ENCODE measurements at places on chromosomes 4 and X.

GRCh38 chr4:153024466-153024865 is 88.3 kb downstream of the FHDC1 start:
- no peak for DNase-seq

DNA sequence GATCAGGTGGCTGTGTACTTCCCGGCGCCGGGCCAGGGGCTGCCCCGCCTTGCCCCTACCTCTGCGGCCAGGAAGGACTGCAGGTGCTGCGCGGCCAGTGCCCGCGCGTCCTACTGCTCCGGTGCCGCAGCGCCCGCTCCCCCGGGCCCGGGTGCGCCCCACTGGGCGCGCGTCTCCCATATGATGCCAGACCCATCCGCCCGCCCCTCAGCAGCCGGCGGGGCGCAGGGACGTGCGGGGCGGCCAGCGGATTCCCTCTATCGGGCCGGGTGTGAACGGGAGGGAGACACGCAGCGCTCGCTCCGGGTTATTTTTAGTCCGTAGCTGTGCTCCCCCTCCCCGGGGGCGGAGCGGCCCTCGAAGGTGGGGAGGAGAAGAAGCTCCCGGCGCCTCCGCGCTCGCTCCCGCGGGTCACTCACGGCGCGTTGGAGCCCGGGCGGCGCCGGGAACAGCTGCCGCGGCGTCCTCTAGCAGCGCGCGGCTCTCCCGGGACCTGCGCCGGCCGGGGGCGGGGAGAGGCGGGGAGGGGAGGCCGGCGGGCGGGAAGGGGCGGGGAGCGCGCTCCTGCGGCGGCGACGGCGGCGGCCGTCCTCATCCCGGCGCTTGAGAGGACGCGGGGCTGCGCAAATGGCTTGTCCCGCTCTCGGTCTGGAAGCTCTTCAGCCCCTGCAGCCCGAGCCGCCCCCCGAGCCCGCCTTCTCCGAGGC is 103.6 kb downstream of the UCHL1 start:
- peak; percentile 46 for DNase-seq

DNA sequence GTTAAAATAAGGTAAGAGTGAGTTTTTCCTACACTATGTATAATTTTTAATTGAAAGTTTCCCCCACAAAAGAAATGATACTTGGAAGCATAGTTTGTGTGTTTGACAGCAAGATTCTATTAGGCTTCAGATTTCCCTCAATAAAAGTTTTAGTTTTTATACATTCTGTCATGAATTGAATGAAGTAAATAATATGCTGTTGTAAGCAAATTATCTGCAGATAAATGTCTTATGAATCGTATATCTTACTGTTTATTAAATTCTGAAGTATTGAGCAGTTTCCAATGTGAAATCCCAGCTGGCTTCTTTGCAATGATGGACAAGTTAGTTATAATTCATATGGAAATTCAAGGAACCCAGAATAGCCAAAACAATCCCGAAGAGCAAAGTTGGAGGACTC is 33.5 kb downstream of the RS1 start:
- no peak for DNase-seq

GRCh38 chr4:152849350-152849749 is 69.6 kb downstream of the ARFIP1 start:
- no peak for DNase-seq

- DNase-seq = peak; percentile 84
These were observed 115.7 kb downstream of the PALLD start for GRCh38 chr4:168612450-168613135.

DNA sequence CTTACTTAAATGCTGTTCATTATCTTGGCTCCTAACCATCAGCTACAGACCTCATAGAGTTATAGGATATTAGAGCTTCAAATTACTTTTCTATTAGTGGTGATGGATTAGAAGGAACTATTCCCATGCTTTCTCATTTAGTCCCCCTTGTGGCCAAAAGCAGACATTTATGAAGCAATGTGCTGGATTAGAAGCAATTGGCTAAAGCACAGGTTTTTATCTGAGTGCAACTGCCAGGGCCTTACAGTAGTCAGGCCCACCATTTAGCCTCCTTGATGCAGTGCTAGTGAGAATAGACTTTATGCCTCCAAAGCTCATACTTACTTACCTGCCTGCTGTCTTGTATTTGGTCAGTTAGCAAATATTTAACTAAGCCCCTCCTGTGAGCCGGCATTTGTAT is 93.0 kb downstream of the TSPAN7 start:
- DNase-seq = peak; percentile 2

GRCh38 chrX:41923211-41923977 is at the start of gene CASK:
Gene CASK, minus strand, starts transcription at chrX:41923554. Its CDS starts 566 bp downstream, at chrX:41922988.
- DNase-seq = peak; percentile 93

DNA sequence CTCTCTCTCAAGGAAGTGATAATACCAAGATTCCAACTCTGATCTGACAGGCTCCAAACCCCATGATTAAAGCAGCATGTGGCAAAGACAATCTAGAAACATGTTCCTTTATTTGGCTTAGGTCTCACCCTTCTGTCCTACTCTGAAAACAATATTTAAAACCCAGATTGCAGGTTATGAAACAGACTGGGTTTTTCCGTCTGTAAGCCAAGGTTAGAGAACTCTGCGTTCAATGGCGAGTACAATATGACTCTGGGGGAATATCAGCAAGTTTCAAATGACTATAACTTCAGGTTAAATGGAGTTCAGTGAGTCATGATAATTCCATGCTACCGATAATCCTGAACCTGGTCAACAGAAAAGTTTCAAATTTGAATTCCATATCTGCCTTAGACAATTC is 50.8 kb downstream of the ANAPC10 start:
- no peak for DNase-seq

DNA sequence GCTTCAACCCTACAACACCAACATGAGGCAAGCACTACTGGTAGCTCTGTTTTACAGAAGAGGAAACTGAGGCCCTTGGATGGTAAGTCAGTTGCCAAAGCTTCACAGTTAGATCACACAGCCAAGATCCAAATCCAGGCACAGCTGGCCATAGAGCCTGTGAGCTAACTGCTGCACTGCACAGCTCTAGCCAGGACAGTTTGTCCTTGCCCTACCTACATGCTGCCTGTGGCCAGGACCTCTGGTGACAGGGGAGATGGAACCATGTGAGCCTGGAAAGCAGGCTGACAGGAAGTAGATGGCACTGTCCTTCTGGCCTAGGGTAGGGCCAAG is 257.8 kb downstream of the FBXW7 start:
- no peak for DNase-seq

GRCh38 chrX:10098270-10098713 is 58.5 kb upstream of the CLCN4 start:
- DNase-seq = peak; percentile 33

GRCh38 chr4:141702472-141703182 is 66.2 kb downstream of the IL15 start:
- DNase-seq = peak; percentile 20

DNA sequence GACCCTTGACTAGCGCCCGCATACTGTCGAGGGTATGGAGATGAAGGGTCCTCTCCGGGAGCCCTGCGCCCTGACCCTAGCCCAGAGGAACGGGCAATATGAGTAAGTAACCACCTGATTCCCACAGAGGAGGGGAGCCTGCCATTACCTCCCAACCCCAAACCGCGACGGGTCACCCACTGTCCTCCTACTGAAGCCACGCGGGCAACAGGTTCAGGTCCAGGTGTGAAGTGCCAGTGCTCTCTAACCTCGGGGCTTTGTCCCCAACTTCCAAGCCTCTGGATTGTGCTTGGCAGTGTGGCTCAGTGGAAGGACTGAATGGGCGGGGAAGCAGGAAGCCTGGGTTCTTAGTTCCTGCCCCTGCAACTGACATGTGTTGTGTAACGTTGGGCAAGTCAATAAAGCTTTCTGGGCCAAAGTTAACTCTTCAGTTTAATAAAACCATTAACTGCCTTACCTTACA is 694 bp downstream of the OCRL start:
- no peak for DNase-seq

GRCh38 chr4:1199556-1200331 is 27.4 kb upstream of the SPON2 start:
- no peak for DNase-seq

DNA sequence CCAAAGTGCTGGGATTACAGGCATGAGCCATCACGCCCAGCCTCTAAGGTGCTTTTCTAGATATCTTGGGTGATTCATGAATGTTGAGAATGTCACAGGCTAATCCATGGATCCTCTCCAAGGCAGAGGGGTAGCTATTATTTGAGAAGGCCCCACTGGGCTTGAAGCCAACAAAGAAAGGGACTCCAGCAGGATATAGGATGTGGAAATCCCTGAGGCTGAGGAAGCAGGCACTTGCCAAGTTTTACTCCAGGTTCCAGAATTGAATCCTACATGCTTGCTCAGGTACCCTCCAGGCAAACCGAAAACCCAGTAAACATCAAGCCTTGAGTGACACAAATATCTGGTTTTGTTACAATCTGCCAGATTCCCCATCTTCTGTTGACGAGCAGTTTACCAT is 15.8 kb downstream of the NLGN3 start:
- DNase-seq = no peak

DNA sequence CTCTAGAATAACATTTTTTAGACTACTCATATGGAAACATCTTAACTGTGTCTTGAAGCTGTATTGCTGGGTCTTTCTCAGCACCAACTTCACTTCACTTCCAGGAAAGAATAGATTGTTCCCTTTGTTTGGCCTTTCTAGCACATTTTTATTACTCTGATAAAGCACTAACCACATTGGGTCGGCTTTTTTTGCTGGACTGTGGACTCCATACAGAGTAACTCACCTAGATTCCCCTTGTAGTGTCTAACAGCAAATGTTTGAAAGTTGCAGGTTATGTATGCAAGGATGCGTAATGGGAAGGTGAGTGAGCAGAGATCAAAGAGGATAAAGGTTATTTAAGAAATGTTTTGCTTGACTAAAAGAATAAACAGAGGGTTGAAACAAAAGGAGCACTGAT is 101.2 kb downstream of the MMRN1 start:
- no peak for DNase-seq

DNA sequence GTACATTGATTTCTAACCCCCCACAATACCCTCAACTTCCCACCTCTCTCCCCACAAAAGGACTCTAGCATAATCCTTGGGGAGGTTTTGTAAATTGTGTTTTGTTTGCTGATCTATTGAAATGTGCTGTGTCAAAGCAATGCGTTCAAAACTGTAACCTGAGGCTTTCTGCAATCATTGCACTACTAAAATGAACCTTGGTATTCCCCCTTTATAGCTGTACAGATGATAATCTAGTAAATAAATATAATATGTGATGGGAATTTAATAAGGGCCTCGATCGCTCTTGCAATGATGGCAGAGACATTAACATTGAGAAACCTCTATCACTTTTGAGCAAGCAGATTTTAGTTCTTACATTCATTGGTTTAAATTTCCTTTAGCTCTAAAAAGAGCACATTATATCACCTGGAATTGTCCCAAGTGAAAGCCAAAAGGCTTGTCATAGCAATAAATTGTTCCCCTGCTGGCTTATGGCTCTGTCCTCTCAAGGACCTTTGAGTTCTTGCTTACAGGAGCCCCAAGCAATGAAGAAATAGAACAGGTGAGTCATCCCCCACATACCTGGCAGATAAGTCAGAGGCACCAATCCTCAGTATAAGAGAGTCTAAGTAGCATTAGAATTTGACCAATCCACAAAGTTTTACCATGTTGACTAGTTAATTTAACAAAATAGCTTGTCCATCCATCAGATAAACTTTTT is 18.4 kb upstream of the ACE2 start:
- peak; percentile 0 for DNase-seq

DNA sequence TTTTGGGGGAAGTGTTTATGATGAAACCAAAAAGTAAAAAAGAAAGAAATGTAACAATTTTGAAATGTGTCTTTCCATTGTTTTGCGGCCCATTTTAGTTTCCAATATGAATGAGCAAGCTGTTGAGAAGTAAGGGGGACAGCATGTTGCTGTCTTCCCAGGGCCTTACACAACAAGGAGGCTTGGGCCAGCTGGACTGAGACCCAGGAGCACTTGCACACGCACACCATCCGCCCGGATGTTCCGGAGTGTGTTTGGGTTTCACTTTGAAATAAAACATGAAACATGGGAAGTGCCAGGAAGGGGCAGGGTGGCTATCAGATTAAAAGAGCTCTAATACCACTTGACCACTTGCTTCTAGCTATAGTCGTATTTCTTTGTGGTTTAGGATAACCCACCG is 144.4 kb downstream of the NHS start:
- DNase-seq = no peak

DNA sequence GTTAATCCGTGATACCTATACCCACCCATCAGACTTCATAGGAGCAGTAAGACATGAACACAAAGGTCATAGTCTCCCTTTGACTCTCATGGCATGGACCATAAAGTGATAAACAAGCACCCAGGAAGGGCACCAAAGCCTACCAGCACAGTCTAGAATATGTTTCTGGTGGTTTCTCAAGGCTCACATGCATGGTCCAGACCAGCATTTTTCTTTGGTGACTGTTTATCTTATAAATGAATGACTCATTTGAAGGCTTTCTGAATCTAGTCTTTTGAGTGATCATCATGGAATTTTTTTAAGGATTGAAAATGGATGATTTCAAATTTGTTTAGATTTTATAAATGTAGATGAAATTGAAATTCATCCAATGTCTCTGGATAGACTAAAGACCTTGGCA is 32.0 kb upstream of the AMELX start:
- DNase-seq = peak; percentile 69

Data from fibroblast of skin of abdomen (primary cell).